GM20000 (cell line): ENCODE measurements at places on chromosomes 5 and 9.

- DNase-seq: no peak
These were observed 42.8 kb downstream of the SLC12A7 start for GRCh38 chr5:1068895-1069719.

DNA sequence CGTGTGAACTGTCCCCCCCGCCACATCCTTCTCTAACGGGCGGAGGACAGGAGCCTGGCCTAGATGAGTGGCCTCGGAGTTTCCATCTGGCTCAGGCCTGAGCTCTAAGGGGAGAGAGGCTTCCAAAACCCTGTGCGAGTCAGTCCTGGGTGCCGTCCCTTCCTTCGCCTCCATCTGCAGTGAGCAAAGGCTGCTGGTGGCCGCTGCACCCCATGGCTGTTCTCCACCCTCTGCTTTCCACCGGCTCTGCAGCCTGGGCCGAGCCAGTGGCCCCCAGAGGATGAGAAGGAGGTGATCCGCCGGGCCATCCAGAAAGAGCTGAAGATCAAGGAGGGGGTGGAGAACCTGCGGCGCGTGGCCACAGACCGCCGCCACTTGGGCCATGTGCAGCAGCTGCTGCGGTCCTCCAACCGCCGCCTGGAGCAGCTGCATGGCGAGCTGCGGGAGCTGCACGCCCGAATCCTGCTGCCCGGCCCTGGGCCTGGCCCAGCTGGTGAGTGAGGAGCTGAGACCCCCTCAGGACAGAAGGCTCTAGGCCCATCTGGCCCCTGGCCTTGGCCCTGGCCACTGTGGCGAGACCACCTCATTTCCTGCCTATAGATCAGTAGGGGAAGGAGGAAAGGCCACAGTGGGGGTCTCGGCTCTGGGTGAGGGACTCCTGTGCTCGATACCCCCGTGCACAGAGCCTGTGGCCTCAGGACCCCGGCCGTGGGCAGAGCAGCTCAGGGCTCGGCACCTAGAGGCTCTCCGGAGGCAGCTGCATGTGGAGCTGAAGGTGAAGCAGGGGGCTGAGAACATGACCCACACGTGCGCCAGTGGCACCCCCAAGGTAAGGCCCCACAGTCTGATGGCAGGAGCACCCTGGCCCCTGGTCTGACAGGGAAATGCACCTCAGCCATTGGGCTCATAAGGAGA is 3.0 kb downstream of the PKN3 start:
- no peak for DNase-seq

- DNase-seq: no peak
These were observed 731.0 kb downstream of the PRELID2 start for GRCh38 chr5:145104106-145104505.

GRCh38 chr5:124596595-124597421 is 149.6 kb downstream of the ZNF608 start:
- no peak for DNase-seq

DNA sequence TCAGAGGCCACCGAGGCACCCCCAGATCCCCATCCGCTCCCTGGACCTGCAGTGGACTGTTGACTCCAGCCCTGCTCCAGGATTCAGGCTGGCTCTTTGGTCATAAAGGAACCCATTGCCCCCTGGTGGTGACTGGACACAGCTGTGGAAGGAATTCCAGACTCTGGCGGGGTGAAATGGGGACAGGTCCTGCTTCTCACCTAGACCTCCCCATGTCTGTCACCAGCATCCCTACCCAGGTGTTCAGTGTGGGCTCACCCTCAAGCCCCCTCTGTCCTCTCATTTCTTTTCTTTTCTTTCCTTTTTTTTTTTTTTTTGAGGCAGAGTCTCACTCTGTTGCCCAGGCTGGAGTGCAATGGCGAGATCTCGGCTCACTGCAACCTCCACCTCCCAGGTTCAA is 25.5 kb upstream of the STXBP1 start:
- DNase-seq: peak; percentile 67

DNA sequence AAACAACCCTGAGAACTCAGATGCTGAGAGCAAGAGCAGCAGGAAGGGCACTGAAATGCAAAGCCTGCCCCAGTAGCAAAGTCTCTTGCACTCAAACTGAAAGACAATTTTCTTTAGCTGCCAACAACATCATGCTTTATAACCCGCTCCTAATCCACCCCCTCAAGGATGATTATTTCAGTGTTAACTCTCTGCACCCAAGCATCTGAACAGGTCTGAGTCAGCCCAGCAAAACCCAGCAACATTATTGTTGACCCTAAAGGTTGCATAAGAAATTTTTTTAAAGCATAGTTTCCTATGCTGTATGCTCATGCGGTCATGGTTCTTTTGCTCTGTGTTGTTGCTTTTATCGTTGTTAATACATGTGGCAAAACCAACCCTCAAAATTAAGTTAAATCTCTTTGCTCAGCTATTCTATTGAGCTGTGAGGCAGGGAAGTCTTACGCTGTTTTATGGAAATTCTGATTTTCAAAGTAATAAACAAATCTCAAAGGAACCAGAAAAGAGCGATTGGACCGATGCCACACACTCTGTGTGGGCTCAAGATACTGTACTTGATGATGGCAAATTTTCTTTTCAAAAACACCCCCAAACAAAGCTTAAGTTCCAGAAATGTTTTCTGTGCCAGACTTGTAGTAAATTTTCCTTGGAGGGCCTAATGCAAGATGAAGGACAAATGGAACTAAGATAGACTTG is 440.6 kb upstream of the MPDZ start:
- no peak for DNase-seq
